Right ventricle myocardium inferior (tissue), 1 donor: ENCODE measurements at places on chromosomes 2 and 18.

- no peak for DNase-seq
These were observed 96.3 kb downstream of the EVA1A start for GRCh38 chr2:75464348-75464946.

DNA sequence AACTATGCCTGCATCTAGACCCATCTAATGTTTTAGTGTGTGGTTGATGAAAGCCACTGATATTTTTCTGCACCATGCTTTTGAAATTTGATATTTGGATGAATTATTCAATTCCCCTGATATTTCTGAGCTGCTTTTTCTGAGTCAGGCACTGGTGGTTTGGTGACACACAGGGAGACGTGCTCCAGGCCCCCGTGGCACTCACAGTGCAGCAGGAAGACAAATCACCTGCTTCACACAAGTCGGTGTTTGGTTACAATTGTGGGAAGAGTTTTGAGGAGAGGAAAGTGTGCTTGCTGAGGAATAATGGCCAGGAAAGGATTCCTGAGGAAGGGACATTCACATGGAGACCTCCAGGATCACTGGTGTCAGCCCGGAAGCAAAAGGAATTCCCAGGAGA, 179.7 kb downstream of the ACKR3 start:
- no peak for DNase-seq

- DNase-seq, result no peak
These were observed 275.3 kb upstream of the HDAC4 start for GRCh38 chr2:239675826-239676715.

GRCh38 chr2:112787294-112787693, 3.0 kb upstream of the IL1A start:
- no peak for DNase-seq

GRCh38 chr2:188292348-188293239, 920 bp downstream of the GULP1 start:
- DNase-seq, result peak; percentile 82

DNA sequence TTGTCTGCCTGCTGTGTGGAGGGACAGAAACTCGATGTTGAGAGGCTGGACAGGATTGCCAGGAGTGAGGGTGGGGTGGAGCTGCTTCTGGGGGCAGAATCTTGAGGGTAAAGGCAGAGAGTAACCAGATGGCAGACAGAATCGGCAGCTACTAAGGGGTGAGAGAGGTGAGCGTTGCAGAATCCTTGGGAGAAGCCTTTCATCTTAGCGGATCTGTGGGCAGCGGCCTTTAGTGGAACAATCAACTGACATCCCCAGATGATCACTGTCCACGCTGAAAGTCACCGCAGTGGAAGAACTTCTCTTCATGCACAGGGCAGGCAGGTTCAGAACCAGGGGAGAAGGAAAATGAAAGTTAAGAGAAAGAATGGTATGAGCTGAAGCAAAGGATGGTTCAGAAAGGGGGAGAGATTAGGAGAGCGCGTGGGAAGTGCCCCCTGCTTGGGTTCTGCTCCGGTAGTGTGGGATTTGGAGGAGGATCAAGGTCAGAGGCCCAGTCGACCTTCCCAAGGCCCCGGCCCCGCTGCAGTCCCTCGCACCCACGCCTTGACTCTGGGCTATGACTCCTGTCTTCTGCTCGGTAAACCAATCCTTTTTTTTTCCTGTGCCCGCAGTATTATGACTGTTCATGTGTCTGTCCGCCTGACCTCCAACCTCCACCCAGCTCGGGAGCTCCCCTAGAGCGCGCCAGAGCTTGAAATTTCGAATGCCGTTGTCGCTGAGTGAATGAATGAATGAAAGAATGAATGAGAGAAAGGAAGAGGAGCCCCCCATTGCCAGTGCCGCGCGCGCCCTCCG, 584 bp downstream of the BOLA3 start:
- peak; percentile 70 for DNase-seq

- DNase-seq, result peak; percentile 88
These were observed 44.6 kb downstream of the ITGB1BP1 start for GRCh38 chr2:9378433-9379390.

GRCh38 chr2:130791617-130791939, 36.2 kb downstream of the AMER3 start:
- no peak for DNase-seq

- DNase-seq, result peak; percentile 25
These were observed 2.2 kb downstream of the RNU4ATAC start for GRCh38 chr2:121532894-121533293.

- DNase-seq, result no peak
These were observed 37.1 kb downstream of the ZNF516 start for GRCh38 chr18:76457957-76458356.

DNA sequence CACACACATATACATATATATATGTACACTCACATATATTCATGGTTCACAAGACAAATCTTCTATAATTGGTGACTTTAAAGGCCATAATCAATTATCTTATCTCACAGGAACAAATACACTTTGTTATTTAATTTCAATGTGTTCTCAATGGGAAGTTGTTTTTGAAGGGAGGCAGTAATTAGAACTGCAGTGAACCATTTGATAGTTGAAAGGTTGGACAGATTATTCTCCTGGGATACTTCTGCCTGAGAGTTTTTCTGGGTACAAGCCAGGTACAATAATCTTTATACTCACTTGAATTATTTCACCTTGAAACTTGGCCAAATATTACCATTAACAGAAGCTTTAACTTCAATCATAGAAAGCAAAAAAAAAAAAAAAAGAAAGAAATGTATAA, 546.6 kb upstream of the LRRTM4 start:
- no peak for DNase-seq

- DNase-seq, result no peak
These were observed 40.5 kb downstream of the ANKRD12 start for GRCh38 chr18:9177031-9177430.

DNA sequence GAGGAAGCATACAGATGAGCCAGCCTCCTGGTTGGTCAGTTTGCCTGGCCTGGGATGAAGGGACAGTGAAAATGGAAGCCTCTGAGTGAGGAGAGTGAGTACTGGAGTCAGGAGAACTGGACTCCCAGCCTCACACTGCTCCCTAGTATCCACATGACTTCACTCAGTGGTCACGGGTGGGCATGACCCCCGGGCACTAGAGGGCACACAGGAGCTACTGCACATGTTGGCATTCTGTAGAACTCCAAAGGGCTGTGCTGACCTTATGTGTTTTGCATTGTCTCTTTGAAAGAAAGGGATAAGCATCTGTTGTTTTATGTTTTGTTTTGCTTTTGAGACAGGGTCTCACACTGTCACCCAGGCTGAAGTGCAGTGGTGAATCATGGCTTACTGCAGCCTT, 23.7 kb downstream of the NCAPH start:
- DNase-seq, result no peak

DNA sequence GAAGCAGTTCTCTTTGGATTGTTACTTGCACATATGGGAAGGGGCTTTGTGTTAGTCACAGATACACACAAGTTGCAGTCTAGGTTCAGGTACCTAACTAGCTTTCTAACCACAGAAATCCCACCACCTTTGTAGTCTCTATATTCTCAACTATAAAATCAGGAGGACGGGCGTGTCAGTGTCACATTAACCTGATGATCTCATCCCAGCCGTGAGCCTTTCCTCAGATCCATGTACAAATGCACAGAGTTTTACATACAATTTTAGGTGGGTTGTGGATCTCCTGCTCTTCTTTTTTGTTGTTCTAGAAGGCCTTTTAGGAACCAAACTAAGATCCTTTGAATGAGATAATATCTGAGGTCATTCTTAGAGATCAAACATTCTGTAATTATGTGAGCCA, 94.0 kb downstream of the ZNF532 start:
- DNase-seq, result no peak

DNA sequence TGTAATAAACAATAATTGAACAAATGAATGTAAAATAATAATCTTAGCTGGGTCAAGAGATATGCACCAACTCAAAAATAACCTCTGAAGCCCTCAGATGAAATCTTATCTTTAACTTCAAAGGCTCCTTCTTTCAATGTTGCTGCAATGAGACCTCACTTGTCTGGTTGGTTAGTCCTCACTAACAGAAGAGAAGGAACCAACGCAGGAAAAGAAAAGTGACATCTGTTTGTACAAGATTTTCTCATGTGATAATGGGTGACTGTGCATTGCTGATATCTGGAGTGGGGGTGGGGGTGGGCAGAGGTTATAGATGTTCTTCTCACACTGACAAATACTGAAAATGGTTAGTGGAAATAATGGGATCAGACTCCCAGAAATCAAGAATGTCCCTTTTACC, 2.6 kb downstream of the SCN7A start:
- no peak for DNase-seq

GRCh38 chr2:24011250-24012104, 1.6 kb downstream of the MFSD2B start:
- no peak for DNase-seq

DNA sequence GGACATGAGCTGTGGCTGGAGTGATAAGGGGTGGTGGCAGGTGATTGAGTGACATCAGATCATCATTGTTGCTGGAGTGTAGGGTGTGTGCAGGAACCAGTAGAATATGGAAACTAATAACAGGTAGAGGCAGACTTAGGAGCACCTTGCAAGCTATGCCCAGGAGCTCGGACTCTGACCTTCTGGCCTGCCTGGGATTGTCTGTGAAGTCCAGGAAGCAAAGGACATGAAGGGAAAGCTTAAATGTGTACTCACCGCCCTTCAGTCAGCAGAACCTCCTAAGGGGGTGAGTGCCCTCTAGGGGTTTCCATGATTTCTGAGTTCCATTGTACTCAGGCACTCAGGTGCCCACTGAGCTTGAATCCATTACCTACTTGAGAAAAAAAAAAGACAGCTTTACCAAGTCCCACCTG, 104.2 kb downstream of the CRIM1 start:
- DNase-seq, result no peak

GRCh38 chr2:71620851-71621251, 167.5 kb downstream of the DYSF start:
- DNase-seq, result no peak

DNA sequence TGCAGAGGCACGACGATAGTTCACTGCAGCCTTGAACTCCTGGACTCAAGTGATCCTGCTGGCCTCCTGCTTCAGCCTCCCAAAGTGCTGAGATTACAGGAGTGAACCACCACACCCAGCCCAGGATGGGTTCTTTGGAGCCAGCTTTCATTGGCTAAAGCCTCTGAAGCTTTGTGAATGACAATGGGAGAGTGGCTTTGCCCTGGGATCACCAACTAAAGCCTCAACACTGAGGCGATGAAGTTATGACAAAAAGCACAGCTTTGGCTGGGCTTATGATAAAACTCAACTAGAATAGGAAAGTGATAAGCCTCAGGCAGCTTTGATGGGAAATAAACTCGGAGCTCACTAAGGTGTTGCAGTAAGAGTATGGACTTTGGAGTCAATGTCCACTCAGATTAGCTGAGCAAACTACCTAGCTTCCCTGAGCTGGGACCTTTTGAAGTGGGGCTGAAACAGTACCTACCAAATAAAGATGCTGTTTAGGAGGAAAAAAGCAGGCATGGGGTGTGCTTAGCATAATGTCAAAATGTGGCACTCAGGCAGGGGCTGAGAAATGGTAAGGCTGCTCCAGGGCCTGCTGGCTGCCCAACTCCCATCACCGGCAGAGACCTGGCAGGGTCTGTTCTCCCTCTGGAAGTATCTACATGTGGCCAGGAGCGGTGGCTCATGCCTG, 4.3 kb downstream of the TMEM127 start:
- DNase-seq, result no peak

GRCh38 chr2:240306185-240306584, 129.3 kb upstream of the GPC1 start:
- DNase-seq, result no peak

DNA sequence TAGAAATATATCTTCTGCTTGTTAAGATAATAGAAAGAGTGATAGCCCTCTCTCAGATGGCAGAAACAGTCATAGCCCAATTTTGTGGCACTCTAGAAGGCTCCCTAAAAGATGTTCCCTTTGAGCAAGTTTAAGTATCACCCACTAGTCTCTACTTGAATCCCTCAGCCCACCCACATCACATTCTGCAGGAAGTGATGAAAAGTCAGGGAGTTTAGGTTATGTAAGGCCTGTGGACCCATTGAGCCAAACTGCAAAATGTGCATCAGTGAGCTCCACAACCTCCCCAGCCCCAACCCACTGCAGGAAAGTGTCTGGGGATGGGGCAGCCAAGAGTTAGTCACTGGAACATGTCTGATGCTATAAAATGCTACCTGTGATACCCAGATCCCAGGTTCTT, 25.6 kb downstream of the ANKRD44 start:
- DNase-seq, result no peak

DNA sequence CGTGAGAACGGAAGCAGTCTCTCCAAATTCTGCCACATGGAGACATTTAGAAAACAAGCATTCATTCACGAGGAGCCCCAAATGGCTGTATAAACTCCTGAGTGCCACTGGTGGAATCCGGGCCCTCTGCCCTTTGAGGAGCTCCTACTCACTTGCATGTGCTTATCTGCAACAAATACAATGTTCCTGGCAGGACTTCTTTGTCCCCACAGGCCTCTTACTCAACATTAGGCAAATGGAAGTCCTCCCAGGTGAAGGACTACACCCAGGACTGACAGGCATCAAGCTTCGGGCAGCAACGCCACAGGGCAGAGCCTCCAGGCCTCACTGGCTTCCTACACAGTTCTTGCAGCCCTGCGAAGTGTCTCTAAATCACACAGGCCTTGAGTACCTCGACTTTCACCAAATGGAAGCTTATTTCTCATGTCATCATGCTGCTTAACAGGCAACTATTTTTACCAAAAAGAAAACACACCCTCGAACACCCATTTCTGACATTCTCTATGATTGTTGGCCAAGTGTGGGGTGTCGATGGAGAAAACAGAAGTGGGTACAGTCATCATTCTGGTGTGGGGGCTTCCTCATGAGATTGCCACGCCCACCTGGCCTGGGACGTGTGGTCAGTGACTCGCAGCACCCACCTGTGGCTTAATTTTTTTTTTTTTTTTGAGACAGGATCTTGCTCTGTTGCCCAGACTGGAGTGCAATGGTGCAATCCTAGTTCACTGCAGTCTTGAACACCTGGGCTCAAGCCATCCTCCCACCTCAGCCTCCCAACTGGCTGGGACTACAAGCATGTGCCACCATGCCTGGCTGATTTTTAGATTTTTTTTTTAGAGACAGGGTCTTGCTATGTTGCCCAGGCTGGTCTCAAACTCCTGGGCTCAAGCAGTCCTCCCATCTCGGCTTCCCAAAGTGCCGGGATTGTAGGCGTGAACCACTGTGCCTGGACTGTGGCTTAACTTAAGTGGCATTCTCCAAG, 186.8 kb upstream of the GLI2 start:
- DNase-seq, result peak; percentile 3

GRCh38 chr2:98771721-98772524, 41.0 kb upstream of the MGAT4A start:
- DNase-seq, result no peak

GRCh38 chr2:155266109-155266508, 567.6 kb downstream of the KCNJ3 start:
- no peak for DNase-seq
